Transverse colon (tissue), 4 donors: ENCODE measurements at places on chromosomes 12 and 14.

GRCh38 chr12:7171854-7172253 is 17.6 kb upstream of the PEX5 start:
- no peak for DNase-seq

DNA sequence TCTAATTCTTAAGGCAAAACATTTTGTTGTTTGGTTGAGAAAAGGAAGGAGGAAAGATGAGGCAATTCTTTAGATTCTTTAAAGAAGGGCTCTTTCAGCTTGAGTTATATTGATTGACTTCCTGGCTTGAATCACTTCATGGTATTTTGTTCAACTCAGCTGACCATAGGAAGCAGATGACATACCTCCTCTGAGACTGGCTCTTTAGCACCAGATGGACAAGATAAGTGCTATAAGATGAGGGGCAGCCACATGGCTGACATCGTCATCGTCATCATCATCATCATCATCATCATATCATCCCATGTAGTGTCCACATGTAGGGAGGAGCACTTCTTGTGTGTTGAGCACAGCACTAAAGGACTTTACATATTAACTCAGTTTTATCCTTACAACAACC is 81.3 kb downstream of the SSPN start:
- DNase-seq = no peak

GRCh38 chr14:46672128-46672527 is 20.5 kb upstream of the RPL10L start:
- no peak for DNase-seq

GRCh38 chr12:46174061-46174662 is 94.7 kb downstream of the SLC38A1 start:
- DNase-seq = no peak

- DNase-seq = no peak
These were observed 47.7 kb downstream of the C12orf50 start for GRCh38 chr12:87981495-87981894.

DNA sequence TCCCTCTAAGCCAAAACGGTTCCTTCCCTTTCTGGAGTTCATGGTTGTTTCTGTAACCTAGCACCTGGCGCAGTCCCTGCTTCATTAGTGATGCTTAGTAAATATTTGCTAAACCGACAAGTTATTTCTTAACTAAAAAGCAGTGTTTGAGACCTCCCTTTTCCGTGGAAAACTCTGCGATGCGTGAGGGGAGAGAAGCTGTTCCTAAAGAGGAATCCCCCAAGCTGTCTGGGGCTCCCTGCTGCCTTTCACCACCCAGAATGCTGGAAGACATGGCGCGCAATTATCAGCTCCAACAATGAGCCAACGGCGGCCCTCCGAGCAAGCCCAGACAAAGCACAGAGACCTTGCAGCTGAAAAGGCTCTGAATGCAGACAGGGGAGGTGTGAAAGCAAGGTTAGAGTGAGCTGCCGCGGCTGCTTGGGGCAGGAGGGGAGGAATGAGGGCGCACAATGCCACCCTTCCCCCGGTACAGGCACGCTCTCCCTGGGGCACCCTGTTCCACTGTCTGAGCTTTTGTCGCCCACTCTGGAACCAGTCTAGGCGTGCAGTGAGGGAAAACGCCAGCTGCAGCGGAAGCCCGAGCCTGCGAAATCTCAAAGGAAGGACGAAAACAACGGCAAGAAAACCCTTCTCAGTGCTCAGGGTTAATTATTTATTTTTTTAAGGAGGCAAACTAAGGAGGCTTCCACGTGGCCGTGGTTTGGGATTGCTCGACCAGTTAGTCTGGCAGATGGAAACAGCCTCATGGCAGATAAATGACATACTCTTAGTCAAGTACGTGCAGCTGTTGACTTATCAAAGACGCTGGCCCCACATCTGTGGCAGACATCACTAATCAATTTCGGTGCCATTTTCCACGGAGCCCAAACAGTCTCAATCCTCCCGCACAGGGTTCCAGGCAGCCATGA is 66.3 kb downstream of the RBM19 start:
- no peak for DNase-seq

- DNase-seq = no peak
These were observed 20.7 kb upstream of the TAS2R14 start for GRCh38 chr12:10959804-10960203.

DNA sequence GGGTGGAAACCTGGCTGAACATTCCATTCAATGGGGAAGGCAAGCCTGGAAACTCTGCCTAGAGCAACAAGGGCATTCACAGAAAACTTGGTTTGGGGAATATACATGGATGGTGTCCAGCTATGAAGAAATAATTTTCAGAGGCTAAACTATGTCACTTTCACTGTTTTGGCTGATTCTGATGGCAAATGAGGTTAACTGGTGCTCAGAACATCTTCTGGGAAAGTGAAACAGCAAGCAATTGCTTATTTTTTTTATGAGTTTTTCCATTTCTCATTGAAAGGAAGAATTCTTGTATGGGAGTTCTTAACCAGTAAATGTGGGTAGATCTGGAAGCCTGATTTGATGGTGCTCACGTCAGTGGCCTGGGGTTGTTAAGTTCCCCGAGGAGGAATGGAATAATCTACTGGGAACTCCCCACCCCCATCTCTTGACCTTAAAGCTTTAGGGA is 132.8 kb upstream of the BTG1 start:
- DNase-seq = no peak

- no peak for DNase-seq
These were observed 96.8 kb downstream of the PIK3C2G start for GRCh38 chr12:18358077-18358476.

DNA sequence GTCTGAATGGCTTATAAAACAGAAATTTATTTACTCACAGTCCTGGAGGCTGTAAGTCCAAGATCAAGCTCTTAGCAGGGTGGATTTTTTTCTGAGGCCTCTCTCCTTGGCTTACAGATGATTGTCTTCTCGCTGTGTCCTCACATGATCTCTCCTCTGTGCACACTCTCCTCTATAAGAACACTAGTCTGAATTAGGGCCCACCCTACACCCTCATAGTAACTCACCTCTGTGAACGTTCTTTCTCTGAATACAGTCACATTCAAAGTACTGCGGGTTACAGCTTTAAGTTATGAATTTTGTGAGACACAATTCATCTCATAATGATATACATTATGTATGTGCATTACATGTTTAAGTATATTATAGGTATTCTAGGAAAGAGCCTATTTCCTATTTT is 135.7 kb upstream of the ATXN7L3B start:
- DNase-seq = no peak

GRCh38 chr14:102201776-102202175 is 62.1 kb downstream of the WDR20 start:
- no peak for DNase-seq

- DNase-seq = no peak
These were observed 209.7 kb upstream of the CDKN3 start for GRCh38 chr14:54186821-54187763.

GRCh38 chr12:73136386-73136785 is 864.2 kb downstream of the TRHDE start:
- DNase-seq = no peak

GRCh38 chr14:103015426-103015825 is 41.9 kb downstream of the CDC42BPB start:
- DNase-seq = no peak

DNA sequence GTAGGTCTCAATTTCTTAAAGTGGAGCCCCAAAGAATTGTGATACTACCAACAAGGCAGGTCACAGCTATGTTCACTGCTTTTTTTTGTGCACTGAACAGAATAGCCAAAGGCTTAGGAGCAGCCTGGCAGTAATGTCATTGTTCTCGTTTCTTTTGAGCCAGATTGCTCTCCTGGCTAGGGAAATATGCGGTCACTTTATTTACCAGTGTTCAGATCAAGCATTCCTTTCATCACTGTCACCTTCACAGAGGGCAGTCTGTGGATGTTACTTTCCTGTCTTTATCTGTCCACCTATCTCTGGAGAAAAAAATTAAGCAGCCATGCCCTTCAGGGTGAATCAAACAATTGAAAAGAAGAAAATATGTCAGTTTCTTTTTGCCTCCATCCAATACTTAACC is 159.6 kb downstream of the BTG1 start:
- no peak for DNase-seq

DNA sequence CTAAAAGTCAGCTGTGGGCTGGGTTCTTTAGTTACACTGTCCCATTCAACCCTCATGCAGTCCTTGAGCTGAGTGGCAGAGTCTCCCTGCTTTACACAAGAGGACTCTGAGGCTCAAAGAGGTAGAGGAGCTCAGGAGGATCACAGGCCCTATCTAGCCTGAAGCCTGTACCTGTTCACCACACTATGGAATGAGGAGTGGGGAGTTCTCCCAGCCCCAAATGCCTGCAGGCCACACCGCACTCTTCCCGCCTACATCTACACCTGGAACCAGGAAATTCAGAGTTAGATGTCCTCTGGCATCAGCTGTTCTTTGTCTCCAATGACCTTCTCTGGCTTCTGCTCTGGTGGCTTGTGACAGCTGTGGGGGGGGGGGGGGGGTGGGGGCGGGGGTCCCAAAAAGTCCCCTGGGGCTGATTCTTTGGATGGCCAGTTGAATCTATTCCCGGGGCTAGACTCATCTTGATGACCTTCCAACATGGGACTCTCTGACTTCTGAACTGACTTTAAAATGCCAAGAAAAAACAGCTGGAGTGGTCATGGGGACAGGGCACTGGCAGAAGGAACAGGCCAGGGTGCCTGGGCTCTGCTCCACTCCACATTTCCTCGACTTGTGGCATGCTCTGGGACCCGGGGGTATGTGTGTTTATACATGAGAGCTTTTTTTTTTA is 30.6 kb downstream of the RIN3 start:
- DNase-seq = no peak

- no peak for DNase-seq
These were observed 17.5 kb downstream of the RASSF3 start for GRCh38 chr12:64627771-64628170.

DNA sequence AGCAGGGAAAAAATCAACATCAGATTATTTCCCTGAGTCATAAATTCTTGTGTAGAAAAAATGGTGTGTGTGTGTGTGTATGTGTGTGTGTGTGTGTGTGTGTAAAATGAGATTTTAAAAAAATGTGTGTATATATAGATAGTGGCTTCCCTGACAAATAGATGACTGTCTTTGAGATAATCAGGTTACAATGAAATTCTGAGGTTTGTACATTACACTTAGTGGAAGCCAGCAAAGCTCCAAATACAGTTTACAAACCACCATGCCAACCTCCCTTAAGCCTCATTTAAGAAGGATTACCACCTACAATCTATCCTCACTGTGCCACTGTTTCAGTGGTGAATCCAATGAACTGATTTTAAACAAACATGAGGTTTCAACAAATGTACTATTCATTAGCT is 93.8 kb downstream of the MED13L start:
- DNase-seq = no peak

- DNase-seq = no peak
These were observed 80.9 kb upstream of the SLC38A2 start for GRCh38 chr12:46453428-46453827.

GRCh38 chr12:78403136-78403535 is 461.4 kb upstream of the SYT1 start:
- DNase-seq = no peak

- no peak for DNase-seq
These were observed 296.2 kb upstream of the PPFIA2 start for GRCh38 chr12:82055391-82055790.

DNA sequence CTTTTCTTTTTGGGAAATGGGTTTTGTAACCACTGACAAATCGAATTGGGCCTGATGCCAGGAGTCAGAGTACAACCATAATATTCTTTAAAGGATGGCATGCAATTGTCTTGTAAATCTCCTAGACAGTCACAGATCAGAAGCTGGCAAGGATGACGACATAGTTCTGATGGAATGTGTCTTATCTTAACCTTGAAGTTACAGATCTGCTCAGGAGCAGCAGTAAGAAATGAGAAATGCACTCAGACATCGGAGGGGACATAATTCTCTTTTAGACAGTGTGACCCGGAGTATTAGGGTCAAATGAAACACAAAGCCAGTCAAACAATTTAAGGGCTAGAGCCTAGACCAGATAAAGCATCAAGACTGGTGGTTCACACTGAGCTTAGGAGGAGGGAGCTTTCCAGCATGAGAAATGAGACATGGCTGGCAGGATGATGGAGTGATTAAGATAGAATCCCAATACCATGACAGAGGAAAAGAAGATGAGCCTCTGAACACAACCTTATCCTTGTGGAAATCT is 17.5 kb downstream of the CBX5 start:
- no peak for DNase-seq

DNA sequence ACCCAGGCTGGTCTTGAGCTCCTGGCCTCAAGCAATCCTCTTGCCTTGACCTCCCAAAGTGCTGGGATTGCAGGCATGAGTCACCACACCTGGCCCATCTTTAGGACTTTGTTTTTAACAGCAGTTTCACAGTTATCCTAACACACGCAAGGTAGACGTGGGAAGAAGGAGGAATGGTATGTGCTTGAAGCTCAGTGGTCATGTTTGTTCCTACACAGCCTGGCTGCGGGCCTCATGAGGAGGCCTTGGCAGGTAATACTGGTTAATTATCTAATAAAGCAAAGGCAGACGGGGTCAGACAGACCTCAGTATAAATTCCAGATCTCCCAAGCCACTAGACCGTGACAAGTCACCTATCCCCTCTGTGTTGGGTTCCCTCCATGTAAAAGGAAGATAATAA is 271.8 kb downstream of the PCNX1 start:
- no peak for DNase-seq

DNA sequence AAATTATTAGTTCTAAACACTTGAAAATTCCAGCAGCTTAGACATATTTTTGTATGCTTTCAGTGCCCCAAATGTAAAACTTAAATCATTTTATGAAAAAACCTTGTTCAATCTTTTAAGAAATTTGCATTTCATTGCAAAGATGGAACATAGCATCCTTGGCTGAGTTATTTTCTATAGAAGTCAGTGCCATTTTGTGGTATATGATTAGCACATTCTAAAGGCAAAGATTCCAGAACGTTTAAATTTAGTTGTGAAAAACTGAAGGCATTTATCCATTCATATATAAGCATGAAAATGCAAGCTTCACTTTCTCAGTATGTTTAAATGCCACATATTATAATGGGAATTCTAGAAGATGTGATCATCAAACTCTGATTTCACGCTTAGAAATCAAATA is 332.1 kb downstream of the APAF1 start:
- no peak for DNase-seq

GRCh38 chr12:82898441-82898840 is 211.7 kb downstream of the TMTC2 start:
- no peak for DNase-seq

GRCh38 chr12:107580750-107581618 is 104.6 kb upstream of the PWP1 start:
- no peak for DNase-seq
